OCI-LY7 (cell line): ENCODE measurements at places on chromosomes 12 and 14. TPM values are rescaled to one million over a fixed set of nuclear protein-coding genes. Genes with fewer than 3 reads are reported as not detected.

RPL6 gene
- total RNA-seq: 1,876 and 1,917 TPM in 2 replicates

ZDHHC22 gene
- not detected in 2 replicates for total RNA-seq

FAIM2 gene
- 0.10 and 0.35 TPM in 2 replicates for total RNA-seq

MANSC1 gene
- 0.17 TPM in 1 of 2 replicates, not detected in the other for total RNA-seq

LMNTD1 gene
- total RNA-seq: not detected in 2 replicates

KRT4 gene
- total RNA-seq: not detected in 2 replicates

COL2A1 gene
- total RNA-seq: 0.08 TPM in 1 of 2 replicates, not detected in the other

KRT3 gene
- not detected in 2 replicates for total RNA-seq

CLEC4D gene
- not detected in 2 replicates for total RNA-seq

DNA sequence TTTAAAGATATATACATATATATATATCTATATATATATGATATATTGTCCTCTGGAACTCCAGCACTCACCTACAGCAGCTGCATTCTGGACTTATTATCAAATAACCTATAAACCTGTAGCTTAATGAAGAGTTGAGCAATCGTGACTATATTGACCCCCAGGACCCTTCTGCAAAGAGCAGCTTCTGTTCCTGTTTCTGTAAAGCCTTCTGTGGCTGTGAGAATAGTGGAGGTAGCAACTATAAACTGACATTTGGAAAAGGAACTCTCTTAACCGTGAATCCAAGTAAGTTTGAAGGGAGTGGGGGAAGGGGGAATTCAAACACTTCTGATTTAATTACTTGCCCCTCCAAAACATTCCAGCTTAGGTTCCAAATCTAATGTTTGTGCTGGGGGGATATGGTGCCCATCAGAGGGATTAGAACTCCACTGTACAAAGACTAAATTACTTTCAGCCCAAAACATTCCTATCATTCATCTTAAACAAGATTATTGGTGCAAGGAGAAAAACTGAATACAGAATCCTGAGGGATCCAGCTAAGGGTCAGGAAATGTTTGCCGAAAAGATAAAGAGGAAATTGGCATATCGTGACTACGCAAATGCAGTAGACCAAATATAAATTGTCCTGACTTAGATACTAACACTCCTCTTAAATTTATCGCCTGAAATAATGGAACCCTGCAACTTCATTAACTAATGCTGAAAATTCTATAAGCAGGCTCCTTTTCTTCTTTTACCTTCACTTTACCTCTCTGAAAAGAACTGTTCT is 106.1 kb downstream of the DAD1 start:
- no peak for DNase-seq

DNA sequence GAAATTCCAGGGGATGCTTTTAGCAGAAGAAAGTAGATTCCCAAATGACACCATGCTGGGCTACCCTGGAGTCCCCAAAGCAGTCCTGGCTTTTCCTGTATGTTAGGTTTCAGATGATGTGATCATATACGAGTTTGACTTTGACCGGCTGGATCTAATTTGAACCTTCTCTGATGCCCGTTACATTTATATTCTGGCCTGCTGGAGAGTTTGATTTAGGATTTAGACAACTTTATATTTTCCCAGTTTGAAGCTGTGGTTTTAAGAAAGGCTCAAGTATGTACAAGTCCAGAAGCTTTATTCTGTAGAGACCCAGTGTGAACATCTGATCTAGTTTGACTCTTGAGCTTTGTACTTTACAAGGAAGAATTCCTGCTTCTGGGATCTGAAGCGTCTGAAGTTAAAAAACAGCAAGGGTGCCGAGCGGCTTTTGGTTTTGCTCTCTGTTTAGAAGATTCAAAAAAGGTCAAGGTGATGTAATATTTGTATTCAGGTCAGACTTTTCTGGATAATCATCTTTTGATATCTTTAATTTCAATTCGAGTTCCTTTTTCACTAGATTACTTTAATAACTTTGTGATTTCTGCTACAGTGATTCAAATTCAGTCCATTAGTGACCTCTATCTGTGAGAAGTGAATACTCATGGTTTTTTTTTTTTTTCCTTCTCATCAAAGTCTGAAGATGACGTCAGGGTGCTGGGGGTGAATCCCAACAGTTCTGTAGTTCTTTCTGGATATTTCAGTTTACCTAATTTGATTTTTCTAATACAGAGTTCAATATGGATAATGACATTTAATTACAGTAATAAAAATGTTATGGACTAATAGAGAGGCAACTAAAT is 6.3 kb downstream of the FLRT2 start:
- no peak for DNase-seq

- peak; percentile 14 for DNase-seq
These were observed at the start of gene ERBB3 for GRCh38 chr12:56079723-56080555. ERBB3 (plus strand) TSS chr12:56080165; CDS start chr12:56080301, 136 bp downstream.

GRCh38 chr14:58077621-58078020 is 74.4 kb downstream of the ARMH4 start:
- no peak for DNase-seq

GRCh38 chr14:65179918-65180724 is 77.8 kb upstream of the MAX start:
- peak; percentile 52 for DNase-seq

GRCh38 chr14:51157012-51157411 is 62.1 kb upstream of the TRIM9 start:
- DNase-seq: peak; percentile 15

GRCh38 chr12:50988051-50988450 is 35.7 kb downstream of the HIGD1C start:
- no peak for DNase-seq

GRCh38 chr14:37843954-37844607 is 248.7 kb downstream of the TTC6 start:
- DNase-seq: no peak

- no peak for DNase-seq
These were observed 11.5 kb downstream of the RIMKLB start for GRCh38 chr12:8709124-8709830.

- peak; percentile 28 for DNase-seq
These were observed 12.6 kb upstream of the WNT5B start for GRCh38 chr12:1616233-1617066.

DNA sequence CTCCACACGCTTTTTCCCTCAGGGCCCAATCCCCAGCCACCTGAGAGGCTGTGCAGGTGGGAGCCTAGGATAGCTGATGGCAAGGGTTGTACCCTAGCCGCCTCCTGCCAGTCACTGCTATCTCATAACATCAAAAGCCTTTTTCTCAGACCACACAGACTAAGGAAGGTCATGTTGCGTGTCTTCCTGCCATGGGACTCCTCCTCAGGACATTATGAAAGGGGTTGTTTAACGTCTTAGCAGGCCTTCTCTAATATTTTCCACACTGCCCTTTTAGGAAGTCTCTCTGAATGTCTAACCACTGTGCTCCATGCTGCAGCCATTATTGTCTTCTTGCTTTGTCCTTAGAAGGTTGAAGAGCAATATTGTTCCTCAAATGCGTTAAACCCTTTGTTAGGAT is 7.6 kb upstream of the SMUG1 start:
- DNase-seq: peak; percentile 30

DNA sequence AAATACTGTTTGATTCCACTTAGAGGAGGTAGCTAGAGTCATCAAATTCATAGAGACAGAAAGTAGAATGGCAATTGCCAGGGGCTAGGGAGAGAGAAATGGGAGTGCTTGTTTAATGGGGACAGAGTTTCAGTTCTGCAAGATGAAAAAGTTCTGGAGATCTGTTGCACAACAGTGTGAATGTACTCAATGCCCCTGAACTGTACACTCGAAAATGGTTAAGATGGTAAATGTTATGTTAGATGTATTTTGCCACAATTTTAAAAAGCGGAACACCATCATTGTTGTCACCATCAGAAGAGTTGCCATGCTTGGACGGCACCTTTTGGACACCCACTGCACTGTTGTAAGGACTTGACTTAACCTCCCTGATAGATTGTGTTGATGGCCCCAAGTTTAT is 106.9 kb downstream of the SCARB1 start:
- no peak for DNase-seq

GRCh38 chr14:72291908-72292688 is 359.9 kb downstream of the RGS6 start:
- DNase-seq: peak; percentile 20

DNA sequence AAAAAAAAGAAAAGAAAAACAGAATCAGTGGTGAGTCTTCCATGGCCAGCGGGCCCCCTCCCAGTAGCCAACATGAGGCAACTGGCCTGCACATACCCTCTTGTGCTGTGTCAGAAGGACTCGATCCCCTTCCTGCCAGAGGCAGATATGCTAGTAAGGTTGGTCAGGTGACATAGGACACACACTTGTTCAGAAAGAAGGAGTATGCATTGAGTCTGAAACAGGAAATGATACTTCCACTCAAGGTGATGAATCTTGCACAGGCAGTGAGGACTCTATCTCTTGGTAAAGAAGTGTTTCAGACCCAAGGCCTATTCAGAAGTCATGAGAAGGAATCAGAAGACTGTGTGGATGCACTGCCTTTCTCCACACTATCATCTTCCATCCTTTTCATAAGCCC is 269.7 kb upstream of the FAR2 start:
- DNase-seq: no peak

- DNase-seq: no peak
These were observed 55.0 kb downstream of the CCDC85C start for GRCh38 chr14:99548871-99549515.

- no peak for DNase-seq
These were observed 3.1 kb downstream of the PRB4 start for GRCh38 chr12:11307143-11307542.

DNA sequence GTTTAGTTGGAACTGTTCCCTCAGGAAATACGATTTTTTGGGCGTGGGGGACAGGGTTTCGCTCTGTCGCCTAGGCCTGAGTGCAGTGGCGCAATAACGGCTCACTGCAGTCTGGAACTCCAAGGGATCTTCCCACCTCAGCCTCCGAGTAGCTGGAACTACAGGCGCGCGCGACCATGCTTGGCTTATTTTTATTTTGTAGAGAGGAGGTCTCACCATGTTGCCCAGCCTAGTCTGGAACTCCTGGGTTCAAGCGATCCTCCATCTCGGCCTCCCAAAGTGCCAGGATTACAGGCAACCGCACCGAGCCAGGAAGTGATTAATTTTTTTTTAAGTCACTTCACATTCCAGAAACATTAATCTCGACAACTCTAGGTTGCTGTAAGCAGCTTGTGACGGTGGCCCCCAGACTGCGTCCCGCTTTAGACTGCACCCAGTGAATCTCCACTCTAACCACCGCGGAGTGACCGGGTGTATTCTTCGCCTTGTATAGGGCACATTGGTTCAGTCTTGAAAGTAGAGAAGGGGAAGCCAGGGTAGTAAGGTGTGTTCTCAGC is 830 bp upstream of the MIS18BP1 start:
- DNase-seq: no peak

DNA sequence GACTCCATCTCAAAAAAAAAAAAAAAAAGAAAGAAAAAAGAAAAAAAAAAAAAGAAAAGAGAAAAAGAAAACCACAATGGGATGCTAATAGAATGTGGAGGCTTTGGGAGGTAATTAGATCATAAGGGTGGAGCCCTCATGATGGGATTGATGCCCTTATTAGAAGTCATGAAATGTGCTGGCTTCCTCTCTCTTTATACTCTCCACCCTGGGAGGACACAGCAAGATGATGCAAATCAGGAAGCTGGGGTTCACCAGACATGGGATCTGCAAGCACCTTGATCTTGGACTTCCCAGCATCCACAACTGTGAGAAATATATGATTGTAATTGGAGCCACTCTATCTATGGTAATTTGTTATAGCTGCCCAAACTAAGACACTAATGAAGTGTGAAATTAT is 13.4 kb upstream of the DRAM1 start:
- DNase-seq: no peak

DNA sequence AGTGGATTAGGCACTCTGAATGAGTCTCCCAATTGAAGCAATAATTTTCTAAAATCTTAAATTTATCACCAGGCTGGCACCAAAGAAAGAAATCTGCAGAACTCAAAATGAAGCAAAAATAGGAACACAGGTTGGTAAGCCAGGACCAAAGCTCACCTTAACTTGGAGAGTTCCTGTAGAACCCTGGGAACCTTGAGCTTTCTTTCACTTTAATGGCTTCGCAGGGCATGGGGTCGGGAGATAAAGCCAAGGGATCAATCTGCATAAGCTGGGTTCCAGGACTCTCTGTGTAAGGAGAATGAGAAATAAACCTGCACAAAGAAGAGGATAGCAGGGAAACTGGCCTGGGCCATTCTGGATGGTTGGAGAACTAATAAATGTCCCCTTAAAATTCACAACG is 8.3 kb upstream of the VDR start:
- no peak for DNase-seq

DNA sequence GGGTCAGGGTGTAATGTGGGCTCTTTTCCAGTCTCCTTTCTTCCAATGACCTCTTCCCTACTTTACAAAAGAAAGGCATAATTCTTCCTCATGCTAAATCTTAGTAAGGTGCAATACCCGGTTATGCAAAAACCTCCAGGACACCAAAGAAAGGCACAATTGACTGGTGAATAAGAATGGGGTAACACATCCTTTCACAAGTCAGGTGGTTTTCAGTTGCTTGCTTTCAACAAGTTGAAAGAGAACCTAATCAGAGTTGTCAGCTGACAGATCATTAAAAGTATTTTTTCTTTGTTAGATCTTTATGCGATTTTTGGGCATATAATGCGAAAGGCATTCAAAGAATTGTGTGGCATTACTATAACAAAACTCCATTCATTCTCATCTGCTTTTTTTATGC is 1.3 kb upstream of the AEBP2 start:
- no peak for DNase-seq

GRCh38 chr14:90427848-90428426 is 31.1 kb downstream of the CALM1 start:
- DNase-seq: no peak

GRCh38 chr14:101360054-101360911 is 201.0 kb upstream of the DIO3 start:
- peak; percentile 96 for DNase-seq

DNA sequence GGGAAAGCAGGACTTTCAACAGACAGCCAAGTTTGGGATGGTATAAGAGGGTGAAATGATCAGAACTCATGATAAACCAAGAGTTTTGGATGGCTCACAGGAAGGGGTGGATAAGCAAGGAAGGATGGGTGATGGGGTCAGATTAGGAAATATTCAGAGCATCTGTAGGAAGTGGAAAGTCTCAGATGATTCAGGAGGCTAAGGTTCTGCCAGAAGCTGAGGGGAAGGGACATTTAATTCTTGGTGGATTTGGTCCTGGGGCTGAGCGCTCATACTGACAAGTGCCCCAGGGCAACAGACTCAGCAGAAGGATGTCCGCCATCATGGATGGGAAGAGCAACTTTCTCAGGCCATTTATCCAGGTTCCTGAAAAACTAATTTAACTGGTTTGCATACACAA is 28.4 kb upstream of the BDKRB2 start:
- no peak for DNase-seq

GRCh38 chr14:92473969-92474535 is 39.5 kb upstream of the RIN3 start:
- DNase-seq: no peak

GRCh38 chr12:27610374-27610773 is 85.9 kb upstream of the REP15 start:
- no peak for DNase-seq

DNA sequence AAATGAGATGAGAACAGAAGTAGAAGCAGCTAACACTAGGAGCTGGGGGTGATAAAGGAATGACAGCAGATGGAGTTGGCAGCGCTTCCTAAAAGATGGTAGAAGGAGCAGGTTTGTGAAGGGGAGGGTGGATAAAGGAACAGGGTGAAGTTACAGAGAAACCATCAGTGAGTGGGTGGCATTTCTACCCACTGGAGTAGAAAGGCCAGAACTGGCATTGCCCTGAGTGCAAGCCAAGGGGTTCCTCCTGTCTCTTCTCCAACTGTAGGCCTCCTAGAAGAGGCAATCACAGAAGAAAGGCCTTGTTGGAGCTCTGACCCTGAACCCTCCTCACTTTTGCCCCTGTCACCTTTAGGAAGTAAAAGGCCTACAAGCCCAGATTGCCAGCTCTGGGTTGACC is 2.2 kb downstream of the KRT18 start:
- DNase-seq: no peak

GRCh38 chr12:21891751-21892217 is 49.4 kb downstream of the ABCC9 start:
- no peak for DNase-seq
